ENCODE measurements at places on chromosomes 7 and 10. TPM values are rescaled to one million over a fixed set of nuclear protein-coding genes. Genes with fewer than 3 reads are reported as not detected.

The OPN1SW gene
- total RNA-seq, result not detected

The C10orf53 gene
- total RNA-seq, result not detected

DNA sequence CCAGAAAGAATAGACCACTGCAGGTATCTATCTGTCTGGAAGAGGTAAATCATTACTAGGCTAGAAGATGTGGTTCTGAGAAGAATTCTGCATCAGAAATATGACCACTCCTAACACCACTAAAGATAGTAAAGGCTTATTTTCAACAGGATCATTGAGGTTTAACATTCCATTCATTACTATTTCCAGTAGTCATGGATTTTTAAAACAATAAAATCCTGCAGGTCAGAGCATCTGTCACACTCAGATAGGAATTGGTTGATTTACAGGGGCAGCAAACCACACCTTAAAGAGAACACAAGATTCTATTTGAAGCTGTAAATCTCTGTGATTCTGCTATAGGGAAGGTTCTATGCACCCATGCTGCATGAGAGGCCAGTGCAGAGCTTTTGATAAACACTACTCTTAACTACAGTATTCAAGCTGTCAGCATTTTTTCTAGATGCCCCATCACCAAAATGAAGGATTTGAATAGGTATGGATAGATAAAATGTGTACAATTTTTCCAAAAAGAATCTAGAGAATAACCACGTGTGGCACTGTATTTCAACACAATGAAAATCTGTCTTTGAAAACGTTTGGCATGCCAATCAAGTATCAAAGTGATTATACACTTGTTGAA is 14.6 kb downstream of the LRRC17 start:
- ATAC-seq, result no peak

The PTPRN2 gene
- total RNA-seq, result 1.4 TPM

DNA sequence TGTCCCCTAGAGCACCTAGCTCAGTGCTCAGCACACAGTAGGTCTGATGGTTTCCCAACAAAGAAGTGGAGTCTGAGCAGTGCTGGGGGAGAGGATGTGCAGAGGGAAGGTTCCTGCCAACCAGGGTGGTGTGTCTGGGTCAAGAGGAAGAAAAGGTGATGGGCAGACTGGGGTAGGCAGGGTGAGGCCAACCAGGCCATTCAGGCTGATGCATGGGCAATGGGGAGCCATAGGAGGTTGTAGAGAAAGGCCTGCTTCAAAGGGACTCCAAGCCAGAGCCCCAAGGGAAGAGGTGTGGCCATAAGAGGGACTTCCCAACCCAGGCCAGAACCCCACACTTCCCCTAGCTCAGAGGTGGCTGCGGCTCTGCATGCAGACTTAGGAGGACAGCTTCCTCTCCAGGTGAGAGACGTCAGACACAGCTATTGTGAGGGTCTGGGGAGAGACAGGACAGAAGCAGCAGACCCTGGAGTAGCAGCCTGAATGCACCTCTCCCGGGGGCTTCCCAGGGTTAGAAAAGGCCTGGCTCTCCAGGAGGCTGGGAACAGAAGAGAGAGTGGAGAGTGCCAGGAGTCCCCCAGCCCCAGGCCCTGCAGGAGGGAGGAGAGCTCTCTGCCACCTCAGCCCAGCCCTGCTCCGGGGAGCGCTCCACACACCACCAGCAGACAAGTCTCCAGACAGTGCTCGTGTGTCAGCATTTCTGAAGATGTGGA is 87.4 kb upstream of the ZMIZ1 start:
- peak; percentile 89 for ATAC-seq

The FAM180A gene
- total RNA-seq, result not detected

- no peak for ATAC-seq
Measured at GRCh38 chr10:6840201-6840691, 260.2 kb upstream of the PRKCQ start.

DNA sequence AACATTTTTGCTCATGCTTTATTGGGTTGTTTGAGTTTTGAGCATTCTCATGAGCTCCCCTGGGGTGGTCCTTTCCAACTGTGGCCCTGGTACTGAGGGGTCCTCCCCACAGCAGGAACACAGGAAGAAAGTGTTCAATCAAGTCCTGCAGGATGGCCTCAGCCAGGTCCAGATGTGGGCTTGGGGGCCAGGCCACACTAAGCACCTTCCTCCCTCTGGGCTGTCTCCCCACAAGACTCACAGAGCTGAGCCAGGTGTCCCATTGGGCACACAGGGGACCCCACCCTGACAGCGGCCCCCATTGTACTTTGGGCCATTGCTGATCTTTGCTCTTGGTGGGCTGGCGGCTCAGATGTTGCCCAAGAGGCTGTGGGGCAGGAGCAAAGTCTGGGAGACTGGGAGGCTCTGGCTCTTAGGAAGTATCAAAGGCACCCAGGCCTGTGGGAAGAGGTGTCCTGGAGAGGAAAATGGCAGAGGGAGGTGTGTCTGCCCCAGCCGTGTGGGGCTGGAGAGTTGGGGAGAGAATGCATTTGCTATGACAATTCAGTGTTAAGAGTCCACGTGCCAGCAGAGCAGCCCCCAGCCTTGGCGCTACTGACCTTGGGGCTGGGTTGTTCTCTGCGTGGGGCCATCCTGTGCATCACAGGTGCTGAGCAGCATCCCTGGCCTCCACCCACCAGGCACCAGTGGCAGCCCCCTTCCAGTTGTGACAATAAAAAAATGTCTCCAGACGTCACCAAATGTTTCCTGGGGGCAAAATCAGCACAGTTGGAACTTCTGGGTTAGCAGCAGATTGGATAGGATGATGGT is 17.8 kb downstream of the SCART1 start:
- ATAC-seq, result no peak

The HECW1 gene
- not detected for total RNA-seq

The IL2RA gene
- total RNA-seq, result 1,348 TPM

DNA sequence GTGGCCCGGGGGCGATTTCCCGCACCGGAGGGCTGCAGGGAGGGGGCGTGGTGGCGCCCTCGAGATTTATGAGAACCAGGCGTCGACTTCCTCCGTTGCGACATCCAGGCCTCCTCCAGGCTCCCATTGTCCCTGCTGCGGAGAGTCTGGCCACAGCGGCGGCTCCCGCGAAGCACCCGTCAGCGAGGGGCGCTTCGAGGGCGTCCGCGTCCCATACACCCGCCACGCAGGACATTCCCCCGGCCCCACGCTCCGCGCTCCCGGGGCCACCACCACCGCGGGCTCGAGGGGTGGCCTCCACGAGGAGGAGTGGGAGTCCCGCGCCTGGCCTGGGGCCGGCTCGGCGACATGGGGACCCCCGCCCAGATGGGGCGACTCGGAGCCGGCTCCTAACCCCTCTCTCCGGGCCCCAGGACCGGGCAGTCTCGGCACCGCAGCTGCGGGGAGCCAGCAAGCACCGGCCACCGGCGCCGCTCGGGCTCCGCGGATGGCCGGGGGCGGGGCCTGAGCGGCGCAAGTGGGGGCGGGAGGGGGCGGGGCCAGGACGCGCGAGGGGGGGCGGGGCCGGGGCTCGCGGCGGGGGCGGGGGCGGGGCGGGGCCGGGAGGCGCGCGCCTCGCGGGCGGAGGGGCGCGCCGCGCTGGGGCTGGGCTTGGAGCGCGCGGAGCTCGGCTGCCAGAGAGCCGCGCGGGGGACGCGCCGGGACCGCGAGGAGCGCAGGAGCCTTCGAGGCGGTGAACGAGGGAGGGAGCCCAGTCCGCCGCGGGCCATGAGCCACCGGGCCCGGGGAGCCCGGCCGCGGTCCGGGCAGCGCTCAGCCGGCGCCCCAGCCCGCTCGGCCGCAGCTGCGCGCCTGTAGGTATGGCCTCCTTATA is at the start of gene SH2B2:
SH2B2 (plus strand) TSS at position 632 of the 874 bp plus-strand sequence. CDS start 13,683 bp downstream, outside the sequence.
- peak; percentile 30 for ATAC-seq

DNA sequence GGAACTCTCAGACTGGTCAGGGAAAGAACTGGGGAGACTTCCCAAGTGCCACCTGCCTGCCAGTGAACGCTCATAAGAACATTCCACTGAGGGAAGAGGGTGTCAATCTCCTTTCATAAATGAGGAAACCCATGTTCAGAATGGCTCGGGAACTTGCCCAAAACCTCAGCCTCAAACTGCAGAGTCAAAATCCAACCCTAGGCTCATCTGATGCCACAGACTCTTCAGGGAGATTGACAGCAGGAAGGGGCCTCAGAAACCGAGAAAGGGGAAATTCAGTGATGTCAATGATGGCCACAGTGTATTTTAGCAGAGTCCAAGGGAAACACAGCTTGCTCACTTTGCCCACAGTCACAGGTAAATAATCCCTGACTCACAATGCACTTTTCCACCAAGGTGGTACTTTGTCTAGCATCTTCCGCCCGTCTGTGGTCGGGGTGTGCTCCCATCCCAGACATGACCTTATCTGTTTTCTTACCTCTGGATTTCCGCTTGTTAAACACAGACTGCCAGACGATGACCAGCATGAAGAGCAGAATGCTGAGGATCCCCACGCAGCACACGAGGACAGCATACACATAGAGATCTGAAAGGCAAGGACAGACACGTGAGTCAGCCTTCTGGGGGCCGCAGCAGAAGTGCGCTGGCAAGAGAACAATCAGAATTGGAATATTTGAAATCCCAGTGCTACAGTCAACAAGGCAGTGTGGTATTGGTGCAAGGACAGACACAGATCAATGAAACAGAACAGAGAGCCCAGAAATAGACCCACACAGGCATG is 38.4 kb downstream of the VSTM4 start:
- peak; percentile 81 for ATAC-seq

DNA sequence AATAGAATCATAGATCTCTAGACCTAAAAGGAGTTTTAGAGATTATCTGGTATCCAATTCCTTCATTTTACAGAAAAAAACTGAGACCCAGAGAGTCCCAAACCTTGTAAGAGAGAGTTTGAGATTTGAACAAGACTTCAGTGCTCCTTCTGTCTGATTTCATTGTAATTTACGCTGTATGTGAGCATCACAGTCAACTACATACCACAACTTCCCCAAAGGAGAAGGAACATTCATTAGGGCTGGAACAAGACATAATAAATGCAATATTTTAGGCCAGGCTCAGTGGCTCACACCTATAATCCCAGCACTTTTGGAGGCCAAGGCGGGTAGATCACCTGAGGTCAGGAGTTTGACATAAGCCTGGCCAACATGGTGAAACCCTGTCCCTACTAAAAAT is 17.3 kb upstream of the PRKAR2B start:
- no peak for ATAC-seq

The GRID2IP gene
- total RNA-seq, result 0.32 TPM

DNA sequence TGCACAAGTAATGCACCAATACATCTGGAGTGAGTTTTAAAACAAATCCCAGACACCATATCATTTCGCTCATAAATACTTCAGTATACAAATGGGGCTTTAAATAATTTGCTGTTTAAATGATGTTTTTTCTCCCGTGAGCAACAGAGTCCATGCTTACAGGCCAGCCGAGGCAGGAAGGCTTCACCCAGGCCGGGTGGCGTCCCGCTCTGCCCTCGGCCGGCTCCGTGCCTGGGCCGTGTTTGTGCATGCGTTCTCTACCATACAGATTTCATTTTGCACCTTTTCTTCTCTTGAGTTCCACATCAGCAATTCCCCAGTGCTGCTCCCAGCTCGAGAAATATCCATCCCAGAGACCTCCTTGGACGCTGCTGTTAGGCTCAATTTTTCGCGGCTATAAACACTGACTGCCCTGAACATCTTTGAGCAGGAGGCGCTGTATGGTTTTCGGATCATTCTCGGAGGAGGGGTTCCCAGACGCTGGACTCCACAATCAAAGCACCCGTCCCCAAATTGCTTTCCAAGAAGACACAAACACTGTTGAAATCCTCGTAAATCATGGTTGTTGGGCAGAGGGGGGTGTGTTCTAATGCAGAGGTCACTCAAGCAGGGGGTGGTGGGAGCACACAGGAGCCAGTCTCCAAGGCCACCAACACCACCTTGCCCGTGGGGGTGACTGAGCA is 91.6 kb downstream of the MICALL2 start:
- no peak for ATAC-seq

The GGCT gene
- 35.5 TPM for total RNA-seq

GRCh38 chr7:157434701-157435100 is 97.9 kb downstream of the DNAJB6 start:
- ATAC-seq, result no peak

DNA sequence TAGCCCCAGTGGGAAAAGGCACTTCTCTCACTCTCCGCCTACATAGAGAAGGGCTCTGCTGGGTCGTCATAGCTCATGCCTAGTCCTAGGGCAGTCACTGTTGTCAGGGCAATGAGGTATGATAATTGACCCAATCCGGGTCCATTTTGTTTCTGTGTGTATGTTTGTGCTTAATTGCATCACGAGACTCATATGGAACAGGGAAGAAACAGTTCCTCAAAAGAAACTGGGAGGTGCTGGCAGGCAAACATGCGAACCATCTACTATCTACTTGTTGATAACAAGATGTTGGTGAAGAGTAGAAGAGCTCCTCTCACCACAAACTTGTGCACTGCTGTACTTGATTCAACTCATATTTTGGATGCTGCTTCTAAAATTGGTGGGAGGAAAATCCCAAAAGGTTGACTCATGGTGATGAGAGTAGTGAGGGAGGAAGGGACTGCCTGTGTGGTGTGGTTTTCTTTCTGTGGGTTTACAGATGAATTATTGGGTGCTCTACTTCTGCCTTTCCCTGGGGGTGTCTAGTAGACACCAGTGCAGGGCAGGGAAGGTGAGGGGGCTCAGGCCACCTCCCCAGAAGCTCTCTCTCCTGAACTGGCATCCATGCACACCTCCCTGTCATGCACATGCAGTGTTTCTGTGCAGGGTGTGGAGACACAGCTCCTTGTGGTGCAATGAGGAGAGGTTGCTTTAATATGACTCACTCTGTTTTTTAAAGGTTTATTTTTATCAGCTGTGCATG is 29.4 kb downstream of the LSMEM1 start:
- ATAC-seq, result peak; percentile 80

DNA sequence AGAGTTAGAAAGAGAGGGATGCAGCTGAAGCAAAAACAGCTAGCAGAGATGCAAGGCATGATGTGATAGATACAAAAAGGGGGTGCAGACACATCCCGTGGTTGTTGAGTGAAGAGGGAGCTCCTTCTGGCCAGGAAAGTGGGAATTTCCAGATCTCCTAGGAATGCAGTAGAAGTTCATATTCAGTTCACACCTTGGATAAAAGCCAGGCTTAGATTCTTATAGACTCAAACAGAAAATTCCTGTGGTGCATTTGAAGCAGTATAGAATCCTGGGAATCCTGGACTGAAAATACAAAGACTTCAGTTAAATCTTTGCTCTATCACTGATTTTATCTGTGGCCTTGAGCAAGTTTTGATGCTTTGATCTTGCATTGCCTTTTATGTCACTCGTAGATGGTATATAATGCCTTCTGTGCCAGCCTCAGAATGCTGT is 33.9 kb downstream of the SGPL1 start:
- no peak for ATAC-seq

GRCh38 chr10:79380946-79381721 is 33.9 kb downstream of the PPIF start:
- ATAC-seq, result no peak

DNA sequence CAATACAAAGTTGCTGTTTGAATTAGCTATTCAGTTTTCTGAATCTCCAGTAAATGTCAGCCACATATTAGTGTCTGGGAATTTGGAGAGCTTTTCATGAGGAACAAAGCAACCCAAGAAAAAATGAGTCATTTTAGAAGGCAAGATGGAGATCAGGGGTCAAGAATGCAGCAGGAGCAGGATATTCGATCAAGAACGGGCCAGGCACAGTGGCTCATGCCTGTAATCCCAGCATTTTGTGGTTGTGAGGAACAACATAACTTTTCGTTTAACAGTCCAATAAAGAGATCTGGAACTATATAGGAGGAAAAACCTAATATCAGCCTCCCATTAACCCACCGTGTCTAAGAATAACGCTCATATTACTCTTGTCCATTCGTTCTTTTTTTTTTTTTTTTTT is 600.5 kb downstream of the MAGI2 start:
- ATAC-seq, result no peak

- no peak for ATAC-seq
Measured at GRCh38 chr7:132035517-132036362, 479.3 kb upstream of the PODXL start.

- no peak for ATAC-seq
Measured at GRCh38 chr7:42694894-42695507, 216.9 kb downstream of the C7orf25 start.
